ENCODE measurements at places on chromosomes 11 and 22.

DNA sequence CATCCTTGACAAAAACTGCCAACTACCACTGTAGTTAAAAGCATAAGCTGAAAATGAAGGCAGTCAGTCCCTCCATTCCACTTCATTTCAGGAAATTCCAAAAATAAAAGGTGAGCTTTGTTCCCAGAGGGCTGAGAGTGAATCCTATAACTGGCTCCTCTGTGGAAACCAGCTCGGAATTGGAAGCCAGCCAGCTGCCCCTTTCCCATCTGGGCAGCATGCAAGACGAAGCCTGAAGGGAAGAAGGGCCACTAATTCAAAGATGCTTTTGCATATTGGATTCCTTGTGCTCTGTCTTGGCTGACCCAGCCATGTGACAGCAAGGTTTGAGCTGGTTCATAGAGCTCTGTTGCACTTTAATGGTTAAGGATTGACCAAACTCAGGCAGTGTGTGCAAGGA, 83.4 kb downstream of the ALX4 start:
- DNase-seq = no peak

DNA sequence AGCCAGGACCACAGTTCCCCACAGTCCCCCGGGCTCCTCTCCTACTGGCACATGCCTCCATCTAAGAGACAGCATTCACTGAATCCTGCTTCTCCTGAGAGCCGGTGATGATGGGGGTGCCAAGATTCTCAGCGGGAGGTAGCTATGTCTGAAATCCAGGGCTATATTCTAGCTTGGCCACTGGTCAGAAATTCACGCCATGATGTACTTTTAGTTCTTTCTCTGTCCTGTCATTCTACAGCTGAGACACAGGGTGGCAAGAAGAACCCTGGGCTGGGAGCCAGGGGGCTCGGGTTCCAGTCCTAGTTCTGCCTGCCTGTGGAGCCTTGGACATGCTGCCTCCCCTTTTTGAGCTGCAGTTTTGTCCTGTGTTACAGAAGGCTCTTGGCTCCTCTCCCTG, 59.2 kb upstream of the PHOX2A start:
- DNase-seq = no peak

- DNase-seq = no peak
Observed at GRCh38 chr11:85795712-85796487, 15.0 kb downstream of the SYTL2 start.

GRCh38 chr11:40292721-40293508, 1166.5 kb downstream of the LRRC4C start:
- DNase-seq = no peak

DNA sequence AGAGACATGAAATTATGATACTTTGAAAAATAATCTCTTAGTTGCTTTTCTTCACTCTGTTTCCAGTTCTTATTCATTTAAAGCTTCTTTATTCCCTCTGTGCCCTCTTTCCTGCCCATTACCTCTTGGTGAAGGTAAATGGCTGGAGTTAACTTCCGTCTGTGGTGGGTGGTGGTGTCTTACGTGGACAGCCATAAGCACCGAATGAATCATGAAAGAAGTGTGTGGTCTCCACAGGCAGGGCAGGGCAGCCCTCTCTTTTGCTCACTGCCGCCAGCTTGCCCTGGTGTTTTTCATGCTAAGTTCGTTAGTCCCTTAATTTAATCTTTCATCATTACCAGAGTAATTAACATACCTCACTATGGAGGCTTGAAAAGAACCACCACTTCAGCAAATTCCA, 98.7 kb upstream of the SORL1-AS1 start:
- DNase-seq = no peak

DNA sequence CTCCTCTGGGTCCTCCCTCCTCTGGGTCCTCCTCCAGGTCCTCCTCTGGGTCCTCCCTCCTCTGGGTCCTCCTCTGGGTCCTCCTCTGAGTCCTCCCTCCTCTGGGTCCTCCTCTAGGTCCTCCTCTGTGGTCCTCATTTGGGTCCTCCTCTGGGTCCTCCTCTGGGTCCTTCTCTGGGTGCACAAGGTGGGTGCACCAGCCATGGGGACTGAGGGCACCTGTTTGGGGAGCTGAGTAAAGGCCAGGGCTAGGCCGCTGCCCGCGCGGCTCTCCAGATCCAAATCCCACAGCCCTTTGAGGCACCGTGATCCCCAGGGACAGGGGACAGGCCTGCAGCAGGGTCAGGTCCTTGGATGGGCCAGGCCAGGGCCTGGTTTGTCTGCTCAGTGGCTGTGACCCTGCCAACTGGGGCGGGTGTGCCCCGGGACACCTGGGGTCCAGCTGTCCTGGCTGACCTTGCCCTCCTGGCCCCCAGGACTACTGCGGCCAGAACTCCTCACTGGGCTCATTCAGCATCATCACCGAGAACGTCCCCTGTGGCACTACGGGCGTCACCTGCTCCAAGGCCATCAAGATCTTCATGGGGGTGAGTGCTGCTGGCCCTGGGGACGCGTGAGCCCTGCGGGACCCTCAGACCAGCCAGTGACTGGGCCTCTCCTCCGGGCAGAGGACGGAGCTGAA, 12.7 kb downstream of the MUC2 start:
- no peak for DNase-seq

GRCh38 chr22:37219533-37219932, 7.3 kb upstream of the SSTR3 start:
- no peak for DNase-seq

- no peak for DNase-seq
Observed at GRCh38 chr22:23823331-23823791, 15.4 kb downstream of the DERL3 start.

DNA sequence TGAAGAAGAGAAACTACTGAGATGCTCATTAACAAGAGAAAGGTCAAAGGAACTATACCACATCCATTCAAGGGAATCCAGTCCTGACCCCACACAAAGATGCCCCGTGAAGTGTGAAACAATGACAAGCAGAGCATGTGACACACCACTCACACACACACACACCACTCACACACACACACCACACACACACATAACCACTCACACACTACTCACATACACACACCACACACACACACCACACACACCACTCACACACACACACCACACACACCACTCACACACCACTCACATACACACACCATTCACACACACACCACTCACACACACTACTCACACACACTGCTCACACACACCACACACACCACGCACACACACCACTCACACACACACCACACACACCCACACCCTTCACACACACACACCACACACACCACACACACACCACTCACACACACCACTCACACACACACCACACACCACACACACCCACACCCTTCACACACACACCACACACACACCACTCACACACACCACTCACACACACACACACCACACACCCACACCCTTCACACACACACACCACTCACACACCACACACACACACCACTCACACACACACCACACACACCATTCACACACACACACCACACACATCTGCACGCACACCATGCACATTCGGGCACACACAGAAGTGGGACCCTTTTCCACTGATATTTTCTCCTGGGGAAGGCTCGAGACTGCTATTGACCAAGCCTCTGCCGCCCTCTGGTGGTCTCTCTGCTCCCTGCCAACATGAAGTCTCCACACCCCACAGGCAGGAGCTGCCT, 32.0 kb upstream of the COMT start:
- DNase-seq = peak; percentile 86

- DNase-seq = no peak
Observed at GRCh38 chr11:91792779-91793262, 431.8 kb upstream of the FAT3 start.

- DNase-seq = peak; percentile 62
Observed at GRCh38 chr11:64233913-64234586, at the start of gene VEGFB. VEGFB (plus strand) TSS chr11:64234584; CDS start chr11:64234834, 250 bp downstream.

GRCh38 chr11:126578426-126578825, 222.9 kb downstream of the ST3GAL4 start:
- DNase-seq = no peak

DNA sequence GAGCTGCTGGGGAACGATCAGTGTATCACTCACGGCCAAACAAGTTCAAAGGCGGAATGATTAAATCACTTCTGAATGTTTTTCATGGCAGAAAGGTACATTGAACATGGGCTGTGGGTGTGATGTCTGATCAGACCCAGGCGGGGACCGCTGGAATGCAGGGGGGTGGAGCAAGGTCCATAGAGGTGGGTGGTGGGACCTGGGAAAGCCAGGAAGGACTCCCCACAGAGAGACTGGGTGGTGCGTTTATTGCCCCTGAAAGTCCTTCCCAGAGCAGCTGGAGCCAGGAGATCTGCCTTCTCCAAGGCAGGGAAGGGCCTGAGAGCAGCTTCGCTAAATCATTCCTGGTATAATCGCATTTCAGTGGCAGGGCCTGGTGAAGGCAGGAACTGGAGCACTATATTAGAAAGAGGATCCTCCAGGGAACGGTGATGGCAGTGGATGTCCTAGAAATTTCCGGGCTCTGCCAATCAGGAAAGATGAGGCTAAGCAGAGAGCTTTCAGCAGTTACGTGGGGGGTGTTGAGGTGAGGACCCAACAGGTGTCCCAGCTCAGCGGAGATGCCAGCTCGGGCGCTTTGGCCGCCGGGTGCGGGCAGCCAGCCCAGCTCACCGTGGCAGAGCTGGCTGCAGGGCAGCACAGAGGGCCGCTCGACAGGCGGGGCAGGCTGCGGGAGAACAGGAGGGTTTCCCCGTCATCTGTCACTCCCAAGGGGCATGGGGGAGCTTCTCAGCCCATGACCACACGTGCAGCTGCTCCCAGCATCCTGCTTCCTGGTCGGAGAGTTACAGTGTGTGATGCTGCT, 271.7 kb downstream of the CTTN start:
- no peak for DNase-seq

DNA sequence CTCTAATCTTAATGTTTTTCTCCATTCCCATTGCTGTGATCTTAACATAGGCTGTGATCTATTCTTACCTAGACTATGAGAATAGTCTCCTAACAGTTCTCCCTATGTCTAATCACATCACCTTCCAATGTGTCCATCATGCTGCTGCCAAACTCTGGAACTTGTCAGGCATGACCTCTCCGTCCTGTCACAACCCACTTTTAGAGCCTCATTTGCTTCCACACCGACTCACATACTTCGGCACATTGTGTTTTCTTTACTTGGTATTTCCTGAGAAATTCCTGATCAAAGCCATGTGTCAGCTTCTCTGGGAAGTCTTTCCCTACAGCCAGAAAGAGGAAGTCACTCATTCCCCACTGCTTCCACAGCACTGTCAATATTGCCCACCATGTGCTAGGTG, 40.5 kb upstream of the BIRC3 start:
- no peak for DNase-seq
